AG08395 (cell line): ENCODE measurements at places on chromosomes 4 and X.

DNA sequence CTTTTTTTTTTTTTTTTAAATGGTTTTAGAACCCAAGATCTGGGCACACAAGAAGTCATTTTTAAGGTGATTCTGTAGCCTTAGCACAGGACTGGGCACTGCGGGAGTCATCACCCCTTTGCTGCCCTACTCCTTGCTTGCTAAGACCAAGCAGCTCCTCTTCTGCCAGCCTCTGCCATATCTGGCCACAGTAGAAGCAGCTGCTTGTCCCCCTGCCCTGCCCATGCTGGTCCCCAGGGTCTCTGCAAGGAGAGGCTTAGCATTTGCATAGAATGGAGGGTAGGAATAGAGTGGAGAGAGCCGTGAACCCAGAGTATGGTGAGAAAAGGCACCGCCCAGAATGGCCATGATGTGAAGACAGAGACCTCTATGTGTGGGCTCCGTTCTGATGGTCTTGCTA, 109.3 kb downstream of the ADRA2C start:
- DNase-seq: no peak

- no peak for DNase-seq
Measured at GRCh38 chr4:8346838-8347605, 77.5 kb downstream of the HTRA3 start.

GRCh38 chr4:124974152-124974551, 261.6 kb upstream of the ANKRD50 start:
- DNase-seq: no peak

- no peak for DNase-seq
Measured at GRCh38 chrX:126718440-126718839, 101.1 kb upstream of the PRR32 start.

GRCh38 chr4:169791062-169791461, 33.3 kb upstream of the HPF1 start:
- DNase-seq: no peak

DNA sequence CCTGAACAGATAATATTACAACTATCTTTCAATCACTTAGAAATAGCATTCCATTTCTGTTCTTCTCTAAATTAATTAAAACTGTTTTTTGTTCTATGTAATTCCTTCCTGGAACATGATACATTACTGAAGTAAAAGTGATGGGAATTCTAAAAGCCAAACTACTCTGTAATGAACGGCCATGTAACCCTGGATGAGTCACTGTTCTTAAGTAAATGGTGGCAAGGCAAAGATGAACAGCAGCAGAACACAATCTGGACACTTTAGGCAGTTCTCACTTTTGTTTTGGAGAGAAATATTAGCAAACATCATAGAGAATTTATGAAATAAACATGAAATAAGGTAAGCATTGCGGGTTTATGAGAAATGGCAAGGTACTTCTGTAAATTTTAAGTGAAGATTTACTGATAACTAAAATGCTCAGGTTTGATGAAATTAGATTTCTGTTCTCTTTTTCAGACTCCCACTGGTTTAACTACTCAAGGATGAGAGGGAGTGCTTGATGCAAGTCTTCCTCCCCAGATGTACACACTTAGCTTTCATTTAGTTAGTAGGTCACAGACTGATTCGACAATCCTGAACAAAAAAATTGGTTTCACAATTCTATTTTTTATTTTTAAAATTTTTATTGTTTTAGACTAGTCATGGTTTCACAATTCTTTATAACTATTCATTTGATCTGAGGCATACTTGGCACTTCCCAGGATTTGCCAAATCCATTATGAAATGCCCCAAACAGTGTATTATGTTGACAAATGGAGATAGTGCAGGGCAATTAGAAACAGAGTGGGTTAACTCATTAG, 964 bp upstream of the GPR82 start:
- no peak for DNase-seq

GRCh38 chrX:109927663-109928273, 75.1 kb upstream of the TMEM164 start:
- no peak for DNase-seq

GRCh38 chr4:85717847-85718246, 242.9 kb downstream of the ARHGAP24 start:
- no peak for DNase-seq

DNA sequence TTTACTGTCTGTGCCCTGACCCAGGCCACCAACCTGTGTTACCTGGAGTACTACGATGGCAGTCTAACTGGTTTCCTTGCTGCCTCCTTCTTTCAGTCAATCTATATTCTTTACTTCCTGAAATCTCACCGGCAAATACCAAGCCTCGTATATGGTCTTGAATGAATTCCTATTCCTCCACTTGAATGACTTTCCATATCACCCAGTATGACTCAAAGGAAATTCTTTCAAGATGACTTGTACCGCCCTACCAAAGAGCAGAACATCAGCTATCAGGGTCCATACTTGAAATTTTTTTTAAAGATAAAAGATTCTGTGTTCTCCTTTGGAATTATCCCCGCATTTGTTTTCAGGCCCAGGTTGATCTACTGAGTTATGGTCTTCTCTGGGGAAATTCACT, 378.0 kb downstream of the AFF2 start:
- DNase-seq: peak; percentile 13

- DNase-seq: no peak
Measured at GRCh38 chr4:166128403-166128802, 255.4 kb downstream of the TLL1 start.

GRCh38 chrX:44314259-44314734, 29.2 kb downstream of the EFHC2 start:
- DNase-seq: peak; percentile 21

GRCh38 chr4:152458801-152459302, 77.0 kb downstream of the FBXW7 start:
- DNase-seq: no peak

- DNase-seq: no peak
Measured at GRCh38 chr4:185286571-185286970, 77.2 kb downstream of the SNX25 start.

GRCh38 chr4:46266106-46266505, 123.8 kb downstream of the GABRA2 start:
- DNase-seq: no peak

DNA sequence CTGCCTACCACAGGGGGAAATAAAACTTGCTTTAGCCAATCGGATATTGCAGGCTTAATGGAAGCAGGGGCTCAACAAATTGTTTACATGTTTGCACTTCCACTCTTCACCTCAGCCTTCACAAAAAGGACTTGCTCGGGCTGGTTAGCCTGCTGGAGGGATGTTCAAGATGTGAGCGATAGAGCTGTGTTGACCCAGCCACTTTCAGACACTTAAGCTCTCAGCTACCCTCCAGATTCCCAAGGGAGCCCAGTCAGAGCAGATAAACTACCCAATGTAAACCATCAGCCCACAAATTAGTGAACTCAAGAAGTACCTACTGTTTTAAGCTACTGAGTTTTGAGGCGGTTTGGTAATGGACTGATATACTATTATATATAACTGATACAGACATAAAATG, 508.4 kb upstream of the FTHL17 start:
- DNase-seq: no peak

DNA sequence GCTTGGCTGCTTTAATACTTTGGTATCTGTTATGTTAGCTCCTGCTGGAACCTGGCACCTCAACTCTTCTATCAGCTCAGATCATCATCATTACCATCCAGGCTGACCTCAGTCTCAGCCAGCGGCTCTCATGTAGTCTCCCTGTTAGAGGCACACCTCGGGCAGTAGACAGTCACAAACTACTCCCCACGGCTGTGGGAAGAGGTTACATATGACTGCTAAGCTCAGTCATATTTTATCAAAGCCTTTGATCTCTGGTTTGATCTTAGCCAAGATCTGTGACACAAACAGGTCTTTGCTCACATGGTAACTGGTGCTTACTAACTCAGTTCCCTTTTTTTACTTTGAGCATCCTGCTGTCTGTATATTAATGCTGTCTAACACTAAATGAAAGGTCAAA, 384.9 kb downstream of the CENPC start:
- no peak for DNase-seq
